ENCODE measurements at places on chromosomes 3 and 15. TPM values are rescaled to one million over a fixed set of nuclear protein-coding genes. Genes with fewer than 3 reads are reported as not detected.

DNA sequence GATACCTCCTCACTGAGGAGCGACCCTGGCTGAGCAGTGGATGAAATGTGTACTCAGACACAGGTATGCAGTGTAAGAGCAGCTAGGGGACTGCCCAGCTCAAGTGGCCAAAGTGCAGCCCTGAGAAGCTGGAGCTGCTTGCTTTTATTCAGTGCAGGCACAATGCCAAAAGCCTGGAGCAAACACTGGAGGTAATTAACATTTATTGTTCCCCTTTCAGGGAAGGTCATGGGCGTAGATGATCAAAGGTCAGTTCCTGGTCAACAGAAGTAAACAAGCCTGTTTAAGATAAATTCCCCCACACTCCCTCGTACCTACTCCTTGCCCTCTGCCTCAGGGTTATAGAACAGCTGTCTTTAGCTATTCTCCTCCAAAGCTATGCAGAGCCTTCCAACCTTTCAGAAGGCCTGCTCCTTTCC is 17.5 kb downstream of the PLA2G4F start:
- peak; percentile 12 for DNase-seq

DNA sequence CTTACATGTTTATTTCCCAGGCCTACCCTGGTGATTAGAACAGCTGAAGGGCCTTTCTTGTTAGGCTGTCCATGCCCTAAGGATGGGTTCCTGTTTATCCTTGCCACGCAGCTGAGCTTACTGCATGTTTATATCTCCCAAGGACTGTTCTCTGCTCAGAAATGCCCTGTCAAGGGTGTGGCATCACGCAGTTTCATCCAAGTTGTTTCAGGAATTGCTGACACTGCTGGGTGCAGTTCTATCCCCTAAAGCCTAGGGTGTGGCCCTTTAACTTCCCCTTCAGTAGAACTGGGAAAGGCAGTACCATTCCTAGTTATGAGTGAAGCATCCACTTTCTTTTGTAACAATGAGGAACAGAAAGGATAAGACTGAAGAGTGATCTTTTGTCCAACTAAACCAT is 5.0 kb downstream of the ELL3 start:
- no peak for DNase-seq

GRCh38 chr15:48408327-48408726 is 77.1 kb downstream of the DUT start:
- no peak for DNase-seq

DNA sequence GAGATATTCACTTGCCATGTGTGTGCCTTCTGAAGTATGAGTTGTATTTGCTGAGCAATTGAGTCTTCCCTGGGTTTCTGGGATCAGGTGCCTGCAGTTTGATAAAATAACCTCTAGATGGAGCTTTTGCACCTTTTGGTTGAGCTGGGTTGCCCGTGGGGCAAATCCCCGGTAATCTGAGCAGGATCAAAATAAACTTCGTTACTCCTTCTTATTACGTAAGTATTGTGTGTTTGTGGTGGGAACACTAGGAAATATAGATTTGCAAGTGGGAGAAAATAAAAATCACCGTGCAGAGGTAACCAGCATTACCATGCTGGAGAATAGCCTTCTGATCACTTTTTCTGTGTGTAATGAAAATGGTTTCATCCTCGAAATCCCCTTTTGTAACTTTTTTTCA is 277.4 kb upstream of the NR2E3 start:
- no peak for DNase-seq

- no peak for DNase-seq
Observed at GRCh38 chr3:124227150-124227630, 235.3 kb upstream of the ROPN1 start.

GRCh38 chr3:190385731-190386688 is 2.0 kb upstream of the CLDN16 start:
- no peak for DNase-seq

- DNase-seq, result no peak
Observed at GRCh38 chr3:53833053-53833645, 13.1 kb downstream of the CHDH start.

GRCh38 chr3:152355744-152356665 is 87.3 kb downstream of the MBNL1 start:
- no peak for DNase-seq

DNA sequence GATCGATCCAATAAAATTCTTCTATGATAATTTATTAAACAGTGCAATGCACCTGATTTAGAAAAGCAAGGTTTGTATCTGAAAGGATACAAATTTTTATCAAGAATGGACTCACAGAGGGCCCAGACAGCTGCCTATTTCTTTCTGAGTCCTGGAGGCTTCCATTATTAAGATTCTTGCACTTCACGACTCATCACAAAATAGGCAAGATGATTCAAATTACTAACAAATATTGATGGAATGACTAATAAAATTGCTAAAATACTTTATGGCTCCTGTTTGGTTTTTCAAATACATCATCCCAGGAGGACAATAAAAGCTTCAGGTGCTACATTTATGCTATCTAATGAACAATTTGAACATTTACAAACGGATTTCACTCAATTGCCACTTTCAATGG is 483.0 kb upstream of the AGTR1 start:
- no peak for DNase-seq

- DNase-seq, result no peak
Observed at GRCh38 chr3:14422016-14422963, 19.9 kb downstream of the SLC6A6 start.

DNA sequence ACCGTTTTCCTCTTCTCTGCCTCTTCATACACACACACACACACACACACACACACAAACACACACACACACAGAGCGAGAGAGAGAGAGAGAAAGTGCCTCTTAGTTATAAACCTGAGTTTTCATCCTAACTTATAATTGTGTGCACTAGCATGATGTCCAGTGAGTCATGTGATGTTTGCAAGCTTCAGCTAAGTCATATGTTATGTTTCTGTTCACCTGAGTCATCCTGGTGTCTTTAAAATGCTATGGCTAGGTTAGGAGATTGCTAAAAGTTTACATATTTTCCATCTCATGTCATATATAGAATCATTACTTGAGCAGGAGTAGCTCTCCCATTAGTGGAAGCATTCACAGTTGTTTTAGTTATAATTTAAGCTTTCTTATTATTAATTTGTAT is 155.8 kb downstream of the EPHA6 start:
- no peak for DNase-seq

The AGBL1 gene
- not detected for total RNA-seq

The TM4SF4 gene
- not detected for total RNA-seq

The MYO5C gene
- total RNA-seq, result 1.6 TPM

The RHCG gene
- total RNA-seq, result not detected

Data from activated naive CD8-positive, alpha-beta T cell treated with anti-CD3 and anti-CD28 coated beads, Interleukin-2, amount 10 ng/mL, durations not matched to agents 7 days and 5 days (primary cell).